Bladder microvascular endothelial cell (primary cell): ENCODE measurements at places on chromosomes 3 and 15. TPM values are rescaled to one million over a fixed set of nuclear protein-coding genes. Genes with fewer than 3 reads are reported as not detected.

Gene SRGAP3
- total RNA-seq, result under 0.01 and 29.1 TPM in 2 replicates

Gene GADL1
- under 0.01 TPM in 1 of 2 replicates, not detected in the other for total RNA-seq

Gene ATP13A4
- total RNA-seq, result 0.13 TPM in 1 of 2 replicates, not detected in the other

Gene SLC2A2
- total RNA-seq, result not detected in 2 replicates

Gene MB21D2
- 4.7 and 6.2 TPM in 2 replicates for total RNA-seq

Gene SI
- not detected in 2 replicates for total RNA-seq

Gene UBA5
- total RNA-seq, result 26.2 and 34.6 TPM in 2 replicates

Gene NR2E3
- 0.50 TPM in 1 of 2 replicates, not detected in the other for total RNA-seq

Gene SV2B
- total RNA-seq, result 0.65 and 0.69 TPM in 2 replicates

Gene FGD5
- total RNA-seq, result 94.1 and 141 TPM in 2 replicates

Gene IQGAP1
- 268 and 407 TPM in 2 replicates for total RNA-seq

Gene TRIM59
- 17.9 and 20.1 TPM in 2 replicates for total RNA-seq

Gene KCNAB1
- total RNA-seq, result 0.13 TPM in 1 of 2 replicates, not detected in the other

Gene NSUN3
- total RNA-seq, result 7.9 and 21.6 TPM in 2 replicates

Gene ADGRG7
- total RNA-seq, result not detected in 2 replicates

Gene CYP19A1
- total RNA-seq, result not detected in 2 replicates

Gene FOXB1
- not detected in 2 replicates for total RNA-seq

Gene TMEM45A
- 0.97 and 26.1 TPM in 2 replicates for total RNA-seq

Gene STAC
- 7.4 and 12.5 TPM in 2 replicates for total RNA-seq

Gene CYP8B1
- total RNA-seq, result not detected in 2 replicates

Gene GOLGA8J
- total RNA-seq, result 0.13 TPM in 1 of 2 replicates, not detected in the other

Gene DAZL
- total RNA-seq, result not detected in 2 replicates
